ENCODE measurements at places on chromosomes 1 and 21. TPM values are rescaled to one million over a fixed set of nuclear protein-coding genes. Genes with fewer than 3 reads are reported as not detected.

The PKNOX1 gene
- total RNA-seq, result 8.2 TPM

The SLC44A3 gene
- total RNA-seq, result 2.7 TPM

The ECM1 gene
- total RNA-seq, result 637 TPM

The CLDN17 gene
- total RNA-seq, result not detected

The S100A3 gene
- total RNA-seq, result not detected

DNA sequence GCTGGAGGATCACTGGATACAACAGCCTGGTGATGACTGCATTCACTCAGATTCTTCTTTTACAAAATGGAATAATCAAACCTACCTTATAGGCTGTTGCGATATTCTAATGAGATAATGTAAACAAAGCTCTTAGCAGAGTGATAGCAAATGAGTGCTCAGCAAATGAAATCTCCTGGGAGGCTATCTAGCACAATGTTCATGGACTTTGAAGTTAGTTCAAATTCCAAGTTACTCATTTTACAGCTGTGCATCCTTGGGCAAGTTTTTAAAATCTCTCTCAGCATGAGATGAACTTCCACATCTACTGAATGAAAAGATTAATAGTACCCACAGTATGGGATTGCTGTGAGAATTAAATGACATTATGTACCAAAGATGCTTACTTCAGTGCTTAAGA, 80.8 kb upstream of the PAPPA2 start:
- H3K4me1 ChIP-seq, result no peaks in the 10 kb centered on the region
- no peaks in the 10 kb centered on the region for H3K27me3 ChIP-seq
- H3K4me3 ChIP-seq, result no peak overlapping the region
- H3K36me3 ChIP-seq, result no peaks in the 10 kb centered on the region

GRCh38 chr1:28067523-28068090, 20.8 kb downstream of the EYA3 start:
- DNase-seq, result no peak
- H3K4me1 ChIP-seq, result no peaks in the 10 kb centered on the region
- no peaks in the 10 kb centered on the region for H3K36me3 ChIP-seq
- no peaks in the 10 kb centered on the region for H3K27me3 ChIP-seq
- no peak overlapping the region for H3K4me3 ChIP-seq

Measured in endothelial cell (in vitro differentiated cells).